ENCODE measurements at places on chromosomes 11 and 22.
A peak's percentile ranks its signal among the peaks of the same experiment; 100 is the strongest.

DNA sequence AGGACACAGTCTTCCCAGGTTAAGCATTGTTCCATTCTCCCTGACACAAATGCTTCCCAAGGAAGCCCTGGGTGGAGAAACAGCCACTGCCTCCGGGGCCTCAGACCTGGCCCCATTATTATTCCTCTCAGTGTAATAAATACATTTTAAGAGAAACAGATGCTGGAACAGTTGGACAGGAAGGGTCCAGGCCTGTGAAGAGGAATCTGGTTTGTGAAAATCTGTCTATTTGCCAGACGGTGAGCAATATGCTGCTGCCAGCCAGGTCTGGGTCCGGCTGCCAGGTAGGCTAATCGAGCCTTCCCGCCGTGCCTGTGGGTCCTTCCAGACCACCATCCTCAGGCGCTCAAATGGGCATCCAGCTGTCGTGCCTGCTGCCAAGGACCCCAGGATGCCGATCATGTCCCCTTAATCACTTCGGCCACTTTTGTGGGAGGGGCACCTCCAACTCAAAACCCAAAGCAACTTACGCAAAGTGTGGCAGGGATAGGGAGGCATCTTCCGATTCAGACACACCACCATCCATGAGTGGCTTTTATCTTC is 528.4 kb downstream of the MIAT start:
- no peak for DNase-seq

- no peak for DNase-seq
These were observed 477.0 kb upstream of the CHORDC1 start for GRCh38 chr11:90699791-90700400.

- DNase-seq: no peak
These were observed 214.0 kb upstream of the SYN3 start for GRCh38 chr22:33272180-33272579.

DNA sequence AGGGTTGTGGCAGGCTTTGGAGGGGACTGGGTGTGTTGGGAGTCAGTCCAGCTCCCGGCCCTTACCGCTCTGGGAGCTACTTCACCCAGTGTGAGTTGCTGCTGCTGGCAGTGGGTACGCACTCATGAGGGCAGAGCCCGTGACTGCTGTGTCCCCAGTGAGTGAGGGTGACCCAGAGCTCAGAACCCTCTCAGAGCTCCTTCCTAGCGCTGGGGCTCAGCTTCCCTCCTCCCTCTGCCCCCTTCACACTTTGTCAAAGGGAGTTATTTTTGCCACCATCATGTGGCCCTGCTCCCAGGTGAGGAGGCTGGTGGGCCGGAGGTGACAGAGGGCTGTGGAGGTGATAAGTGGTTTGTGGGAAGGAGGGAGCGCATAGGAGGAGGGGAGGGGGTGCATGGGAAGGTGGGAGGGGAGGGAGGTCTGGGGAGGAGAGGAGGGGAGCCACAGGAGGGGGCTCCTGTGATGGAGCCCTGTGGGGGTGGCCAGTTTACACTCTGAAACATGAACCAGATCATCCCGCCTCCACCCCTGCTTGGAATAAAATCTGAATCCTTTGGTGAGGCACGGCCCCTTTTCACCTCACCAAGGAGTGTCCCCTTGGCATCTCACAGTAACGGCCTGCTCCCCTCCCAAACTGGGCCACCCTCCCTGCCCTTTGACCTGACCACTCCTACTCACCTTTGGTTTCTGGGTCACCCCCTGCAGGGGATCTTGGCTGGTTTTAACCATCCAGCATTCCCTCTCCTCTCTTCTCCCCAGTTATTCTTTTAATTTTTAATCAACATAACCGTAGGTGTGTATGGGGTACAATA is 9.9 kb downstream of the NDUFV1 start:
- no peak for DNase-seq

- no peak for DNase-seq
These were observed 139.6 kb upstream of the TRPC6 start for GRCh38 chr11:101723371-101723770.

DNA sequence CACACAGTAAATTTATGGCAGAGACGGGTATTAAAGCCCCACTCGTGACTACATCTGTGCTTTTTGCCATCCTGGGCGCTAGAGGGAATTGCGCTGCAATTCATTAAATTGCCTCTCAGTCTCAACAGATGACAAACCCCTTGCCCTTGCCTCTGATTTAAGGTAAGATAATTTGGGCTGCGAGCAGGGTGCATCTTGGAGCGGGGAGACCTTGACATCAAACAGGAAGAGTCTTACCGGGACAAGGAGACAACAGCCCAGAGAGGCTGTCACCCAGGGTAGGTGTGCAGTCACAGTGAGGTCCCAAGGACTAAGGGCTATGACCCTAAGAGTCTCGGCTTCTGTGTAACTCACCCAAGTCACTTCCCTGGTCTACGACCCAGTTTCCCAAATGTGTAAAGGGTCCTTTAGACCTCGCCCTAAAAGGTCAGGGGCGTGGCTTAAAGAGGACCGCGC is 449 bp upstream of the TOM1 start:
- DNase-seq: no peak

GRCh38 chr22:35882211-35883030 is 146.2 kb downstream of the RBFOX2 start:
- no peak for DNase-seq

- DNase-seq: no peak
These were observed 55.2 kb downstream of the PICALM start for GRCh38 chr11:86013713-86014112.

DNA sequence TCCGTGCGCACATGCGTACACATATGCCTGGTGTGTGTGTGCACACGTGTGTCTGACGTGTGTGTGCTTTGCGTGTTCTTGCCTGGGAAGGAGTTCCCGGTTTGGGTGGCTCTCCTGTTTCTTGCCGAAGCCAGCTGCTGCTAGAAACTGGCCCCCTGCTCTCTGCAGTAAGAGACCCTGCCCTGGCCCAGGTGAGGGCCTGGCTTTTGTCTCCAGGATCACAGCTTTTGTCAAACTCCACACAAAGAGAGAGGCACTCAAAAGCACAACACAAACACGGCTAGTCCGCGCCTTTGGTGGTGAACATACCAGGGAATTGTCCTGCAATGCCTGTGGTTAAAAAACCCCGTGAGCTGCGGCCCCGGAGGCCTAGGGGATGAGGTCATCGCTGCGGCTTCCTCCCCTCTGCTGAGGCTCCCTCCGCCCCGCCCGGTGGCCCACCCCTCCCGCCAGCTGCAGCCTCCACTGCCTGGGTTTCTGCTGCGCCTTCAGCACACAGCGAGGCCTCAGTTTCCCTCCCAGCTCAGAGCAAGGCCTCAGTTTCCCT is 88.9 kb downstream of the KCNQ1 start:
- DNase-seq: no peak

DNA sequence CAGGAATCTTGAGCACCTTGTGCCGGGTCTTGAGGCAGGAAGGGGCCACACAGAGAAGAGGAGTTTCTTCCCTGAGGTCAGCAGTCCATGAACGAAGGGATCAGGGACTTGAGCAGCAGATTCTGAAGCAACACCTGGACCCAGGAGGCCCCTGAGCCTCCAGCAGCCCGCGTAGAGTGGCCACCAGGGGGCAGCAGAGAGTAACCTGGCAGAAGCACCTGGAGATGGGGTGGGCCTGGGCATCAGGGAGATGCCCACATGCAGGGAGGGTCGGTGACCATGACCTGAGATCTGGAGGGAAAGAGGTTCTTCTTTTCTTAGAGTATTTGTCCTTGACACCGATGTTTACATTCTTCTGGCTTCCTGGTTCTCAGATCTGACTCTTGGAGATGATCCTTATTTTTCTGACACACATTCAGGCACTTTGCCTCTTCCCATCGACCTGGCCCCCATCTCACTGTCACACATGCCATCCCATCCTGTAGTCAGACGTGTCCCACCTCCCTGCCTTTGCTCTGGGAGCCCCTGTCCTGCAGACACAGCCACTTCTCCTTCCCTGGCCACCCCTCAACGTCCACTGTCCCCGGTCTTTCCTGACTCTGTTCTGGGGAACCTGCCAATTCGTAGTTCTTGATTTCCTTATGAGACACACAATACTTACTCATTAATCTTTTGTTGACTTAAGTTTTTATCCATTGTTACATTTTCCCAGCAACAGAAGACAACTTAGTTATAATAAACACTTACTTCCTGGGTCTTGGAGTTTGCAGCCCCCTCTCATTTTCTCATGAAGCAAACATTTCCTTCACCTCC is 66.5 kb downstream of the GGTLC2 start:
- peak; percentile 69 for DNase-seq

DNA sequence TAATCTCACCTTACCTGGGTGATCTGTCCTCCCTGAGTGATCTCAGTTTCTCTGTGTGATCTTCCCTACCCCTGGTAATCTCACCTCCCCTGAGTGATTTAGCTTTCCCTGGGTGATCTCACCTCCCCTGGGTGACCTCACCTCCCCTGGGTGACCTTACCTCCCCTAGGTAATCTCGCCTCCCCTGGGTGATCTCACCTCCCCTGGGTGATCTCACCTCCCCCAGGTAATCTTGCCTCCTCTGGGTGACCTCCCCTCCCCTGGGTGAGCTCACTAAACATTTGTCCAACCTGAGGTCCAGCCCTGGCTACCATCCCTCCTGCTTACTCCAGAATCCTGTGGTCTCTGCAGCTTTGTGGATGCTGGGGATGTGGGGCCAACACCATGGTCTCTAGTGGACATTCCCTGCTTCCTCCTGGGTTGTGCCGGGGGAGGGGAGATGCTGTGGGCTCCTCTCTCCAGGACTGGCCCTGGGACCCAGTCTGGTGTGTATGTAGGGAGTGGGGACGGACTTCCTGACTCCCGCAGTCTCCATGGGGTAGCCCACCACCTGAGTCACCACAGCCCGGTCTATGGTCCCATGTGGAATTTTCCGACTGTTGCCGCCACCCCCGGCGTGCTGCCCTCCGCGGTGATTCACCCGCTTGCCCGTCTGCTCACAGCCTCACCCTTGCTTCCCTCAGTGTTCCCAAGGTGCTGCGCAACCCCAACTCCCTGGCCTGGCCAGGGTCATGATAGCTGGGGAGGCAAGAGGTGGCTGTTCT is 9.9 kb downstream of the LSP1 start:
- DNase-seq: no peak

DNA sequence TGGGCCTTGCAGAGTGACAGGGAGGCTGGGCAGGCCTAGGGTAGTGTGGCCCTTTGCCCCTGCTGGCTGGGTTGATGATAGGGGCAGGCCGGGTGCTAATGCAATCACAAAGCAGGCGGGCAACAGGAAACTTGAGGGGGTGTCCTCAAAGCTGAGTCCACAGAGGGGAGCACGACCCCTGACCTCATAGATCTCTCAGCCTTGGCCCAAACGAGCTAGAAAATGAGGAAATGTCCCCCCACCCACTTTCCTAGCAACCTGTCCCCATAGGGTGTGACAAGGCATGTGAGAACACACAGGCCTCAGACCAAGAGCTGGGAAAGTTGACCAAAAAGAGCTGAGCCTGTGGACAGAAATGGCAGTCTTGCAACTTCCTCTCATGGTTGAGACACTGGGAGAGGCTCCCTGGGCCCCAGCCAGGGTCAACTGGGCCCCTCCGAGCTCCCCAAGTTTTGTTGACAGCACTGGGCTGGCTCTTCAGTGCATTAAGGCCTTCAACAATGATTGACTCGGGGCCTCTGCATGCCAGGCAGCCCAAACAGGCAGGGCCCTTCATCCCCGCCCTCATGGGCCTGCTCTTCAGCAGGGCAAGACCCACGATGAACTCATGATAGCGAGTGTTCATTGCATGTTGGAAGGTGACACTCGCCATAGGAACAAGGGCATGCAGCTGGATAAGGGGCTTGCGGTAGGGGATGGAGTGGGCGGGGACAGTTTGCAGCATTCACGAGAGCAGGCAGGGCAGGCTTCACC is 9.8 kb upstream of the SPI1 start:
- no peak for DNase-seq

GRCh38 chr11:109795234-109795633 is 298.0 kb upstream of the ZC3H12C start:
- DNase-seq: no peak

- no peak for DNase-seq
These were observed 17.9 kb upstream of the UVRAG start for GRCh38 chr11:75797116-75797515.

GRCh38 chr11:11288972-11289616 is 64.0 kb downstream of the CSNK2A3 start:
- DNase-seq: no peak

GRCh38 chr11:96506953-96507354 is 117.1 kb downstream of the JRKL start:
- no peak for DNase-seq

GRCh38 chr11:69799582-69799981 is 19.6 kb downstream of the FGF3 start:
- DNase-seq: no peak

DNA sequence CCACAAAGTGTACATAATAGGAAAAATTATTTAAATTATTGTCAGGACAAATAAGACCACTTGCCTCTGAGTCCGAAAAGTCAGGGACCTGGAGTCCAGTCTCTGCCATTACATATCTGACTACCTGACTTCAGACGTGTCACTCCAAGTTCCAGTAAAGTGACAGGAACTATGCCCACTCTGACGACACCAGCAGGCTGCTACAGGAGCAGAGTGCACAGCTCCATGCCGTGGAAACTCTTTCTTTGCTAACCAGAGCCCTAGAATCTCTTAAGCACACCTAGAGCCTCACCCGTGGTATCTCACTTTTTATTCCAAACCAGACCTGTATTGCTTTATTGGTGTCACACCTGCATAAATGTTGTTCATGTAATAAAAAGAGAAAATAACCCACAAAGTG is 93.7 kb downstream of the PLEKHA7 start:
- no peak for DNase-seq

GRCh38 chr11:2318123-2318522 is 16.3 kb downstream of the TSPAN32 start:
- no peak for DNase-seq

DNA sequence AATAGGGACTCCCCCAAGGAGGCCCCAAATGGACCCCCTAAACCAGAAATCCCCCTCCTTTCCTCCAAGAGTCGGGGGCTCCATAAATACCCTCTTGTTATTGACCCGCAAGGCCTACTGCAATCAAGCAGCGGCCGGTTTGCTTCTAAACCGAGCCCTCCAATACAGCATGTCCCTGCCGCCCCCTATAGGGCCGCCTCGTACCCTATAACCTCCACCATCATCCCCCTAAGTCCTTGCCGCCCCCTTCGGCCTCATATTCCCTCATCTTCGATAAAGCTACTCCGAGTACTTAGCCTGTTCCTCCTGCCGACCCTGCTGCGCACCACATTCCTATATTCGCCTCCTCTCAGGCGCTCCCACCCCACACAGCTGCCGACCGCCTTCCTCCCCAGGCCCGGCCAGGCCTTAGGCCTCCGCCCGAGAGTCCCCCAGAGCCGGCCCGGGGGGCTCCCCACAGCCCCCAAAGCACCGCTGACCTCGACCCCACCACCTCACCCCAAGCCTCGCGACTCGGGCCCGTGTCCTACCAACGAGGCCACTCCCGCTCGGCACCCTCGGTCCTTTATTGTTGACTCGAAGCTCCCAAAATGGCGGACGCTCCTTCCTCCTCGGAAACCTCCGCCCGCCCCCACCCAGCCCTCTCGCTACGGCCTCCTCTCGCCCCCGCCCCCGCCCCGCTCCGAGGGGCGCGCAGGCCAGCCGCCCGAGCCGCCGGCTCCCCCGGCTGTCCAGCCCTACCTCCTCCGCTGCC is 430 bp downstream of the DDX6 start:
- DNase-seq: no peak

DNA sequence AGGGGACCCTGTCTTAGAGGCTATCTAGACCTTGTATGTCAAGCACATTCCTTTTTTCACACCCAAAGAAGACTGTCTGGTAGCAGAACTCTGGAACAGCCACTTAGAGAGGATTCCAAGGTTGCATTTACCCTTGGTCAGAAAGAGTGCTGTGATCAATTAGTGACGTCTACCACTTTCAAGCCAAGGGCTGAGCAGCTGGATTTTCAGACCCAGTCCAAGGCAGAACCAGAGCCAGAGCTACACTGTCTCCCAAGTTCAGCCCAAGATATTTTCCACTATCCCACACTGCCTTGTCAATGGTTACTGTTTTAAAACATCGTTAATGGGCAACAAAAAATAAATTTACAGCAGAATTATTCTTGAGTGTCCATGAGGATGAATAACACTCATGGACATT is 24.0 kb downstream of the ABCC8 start:
- no peak for DNase-seq

All from activated CD4-positive, alpha-beta T cell treated with anti-CD3 and anti-CD28 coated beads, Interleukin-2, amount 50 U/mL, for 24 hours (primary cell).